ENCODE measurements at places on chromosomes 11 and 22. TPM values are rescaled to one million over a fixed set of nuclear protein-coding genes. Genes with fewer than 3 reads are reported as not detected.

Gene SYT13
- not detected for total RNA-seq

Gene INTS4
- 49.1 TPM for total RNA-seq

Gene SLC17A6
- not detected for total RNA-seq

Gene CAPN1
- 207 TPM for total RNA-seq

- DNase-seq, result no peak
Measured at GRCh38 chr11:75263944-75264349, 23.4 kb downstream of the TPBGL start.

DNA sequence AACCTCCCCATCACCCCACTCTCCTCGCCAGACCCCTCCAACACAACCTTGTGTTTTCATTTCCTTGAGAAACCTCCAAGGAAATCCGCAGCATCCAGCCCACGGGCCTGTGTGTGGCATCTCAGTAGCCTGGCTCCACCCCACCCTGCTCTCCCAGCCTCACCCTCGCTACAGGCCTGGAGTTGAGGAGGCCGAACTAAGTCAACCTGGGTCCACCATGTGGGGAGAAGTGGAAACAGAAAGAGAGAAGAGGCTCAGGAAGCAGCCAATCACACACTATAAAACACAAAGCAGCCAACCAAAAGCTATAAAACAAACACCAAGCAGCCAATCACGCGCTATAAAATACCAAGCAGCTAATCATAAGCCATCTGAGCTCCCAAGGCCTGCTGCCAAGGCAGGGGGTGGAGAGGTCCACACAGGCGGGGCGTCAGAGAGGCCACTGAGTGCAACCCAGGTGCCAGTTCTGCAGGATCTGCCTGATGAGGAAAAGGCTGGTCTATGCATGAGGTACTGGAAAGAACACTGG lies 72.0 kb downstream of the MICAL3 start:
- no peak for DNase-seq

GRCh38 chr22:49503896-49504521 lies 323.7 kb downstream of the BRD1 start:
- no peak for DNase-seq

All from activated CD4-positive, alpha-beta T cell treated with anti-CD3 and anti-CD28 coated beads, Interleukin-2, amount 10 ng/mL, durations not matched to agents 7 days and 5 days (primary cell).